ENCODE measurements at places on chromosomes 2 and 18.

GRCh38 chr2:102618452-102619413 is 620 bp upstream of the SLC9A2 start:
- no peak for DNase-seq
- H3K4me3 ChIP-seq: peak overlapping the region; percentile 57
- no peaks in the 10 kb centered on the region for H3K36me3 ChIP-seq
- no peak overlapping the region for H3K27ac ChIP-seq

- H3K4me1 ChIP-seq: no peaks in the 10 kb centered on the region
- no peak for DNase-seq
- H3K27me3 ChIP-seq: no peaks in the 10 kb centered on the region
- H3K4me3 ChIP-seq: no peak overlapping the region
- H3K27ac ChIP-seq: no peak overlapping the region
These were observed 223.4 kb downstream of the WDPCP start for GRCh38 chr2:63364866-63365265.

DNA sequence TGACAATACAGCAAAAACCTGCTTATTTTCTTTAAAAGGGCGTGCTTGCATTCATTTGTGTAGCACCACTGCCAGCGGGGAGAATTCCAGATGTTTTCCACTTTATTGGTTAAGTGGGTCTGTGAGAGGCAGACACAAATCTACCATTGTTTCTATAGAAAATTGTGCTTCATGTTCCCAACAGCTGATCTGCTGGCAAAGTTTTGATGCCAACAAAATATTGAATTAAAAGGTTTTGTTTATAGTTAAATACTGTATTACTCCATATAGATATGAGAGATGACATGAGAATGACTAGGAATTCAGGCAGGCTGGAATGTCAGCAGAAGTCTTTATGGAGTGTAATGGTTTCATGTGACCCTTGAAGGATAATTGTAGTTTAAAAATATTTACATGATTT is 182.7 kb downstream of the MC4R start:
- no peaks in the 10 kb centered on the region for H3K27me3 ChIP-seq
- H3K27ac ChIP-seq: no peak overlapping the region
- no peak for DNase-seq

GRCh38 chr2:207418419-207418818 is 111.3 kb upstream of the CREB1 start:
- no peaks in the 10 kb centered on the region for H3K4me1 ChIP-seq
- H3K27me3 ChIP-seq: no peaks in the 10 kb centered on the region
- no peak overlapping the region for H3K4me3 ChIP-seq
- no peak for DNase-seq

- no peaks in the 10 kb centered on the region for H3K36me3 ChIP-seq
- H3K4me3 ChIP-seq: no peak overlapping the region
- no peaks in the 10 kb centered on the region for H3K27me3 ChIP-seq
- H3K4me1 ChIP-seq: no peaks in the 10 kb centered on the region
These were observed 17.3 kb upstream of the ARHGAP25 start for GRCh38 chr2:68717305-68717661.

GRCh38 chr18:41745166-41746049 is 209.6 kb upstream of the PIK3C3 start:
- H3K36me3 ChIP-seq: no peaks in the 10 kb centered on the region
- H3K4me3 ChIP-seq: no peak overlapping the region
- H3K27me3 ChIP-seq: no peaks in the 10 kb centered on the region

DNA sequence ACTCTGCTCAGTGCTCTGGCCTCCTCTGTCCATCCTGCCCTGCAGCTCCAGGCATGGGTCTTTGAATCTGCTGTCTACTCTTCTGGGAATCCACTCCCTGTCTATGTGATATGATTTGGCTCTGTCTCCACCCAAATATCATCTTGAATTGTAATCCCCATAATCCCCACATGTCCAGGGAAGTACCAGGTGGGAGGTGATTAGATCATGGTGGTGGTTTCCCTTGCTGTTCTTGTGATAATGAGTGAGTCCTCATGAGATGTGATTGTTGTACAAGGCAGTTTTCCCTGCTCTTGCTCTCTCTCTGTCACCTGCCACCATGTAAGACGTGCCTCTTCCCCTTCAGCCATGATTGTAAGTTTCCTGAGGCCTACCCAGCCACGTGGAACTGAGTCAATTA is 881.8 kb upstream of the ID2 start:
- no peak overlapping the region for H3K27ac ChIP-seq
- no peaks in the 10 kb centered on the region for H3K27me3 ChIP-seq
- no peak overlapping the region for H3K4me3 ChIP-seq
- DNase-seq: no peak

DNA sequence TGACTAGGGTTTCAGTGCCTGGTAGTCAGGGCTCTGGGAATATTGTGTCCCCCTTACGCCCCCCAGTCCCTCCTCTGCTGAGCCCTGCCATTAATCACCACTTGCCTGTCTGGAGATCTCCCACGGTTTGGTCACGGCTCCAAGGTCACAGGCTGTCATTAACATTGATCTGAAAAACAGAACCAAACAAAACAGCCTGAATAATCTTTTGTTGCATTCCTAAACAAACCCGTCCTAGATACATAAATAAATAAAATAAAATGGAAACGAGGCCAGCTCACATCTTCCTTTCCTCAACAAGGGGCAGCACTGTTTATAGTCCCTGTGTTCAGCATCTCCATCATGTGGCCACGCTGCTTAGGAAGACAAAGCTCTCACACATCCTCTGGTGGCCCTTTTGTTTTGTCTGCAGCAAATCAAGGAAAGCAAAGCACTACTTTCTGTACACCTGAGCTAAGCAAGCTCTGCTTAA is 282.8 kb downstream of the AGPS start:
- H3K27ac ChIP-seq: no peak overlapping the region
- no peaks in the 10 kb centered on the region for H3K27me3 ChIP-seq
- no peaks in the 10 kb centered on the region for H3K4me1 ChIP-seq
- no peak overlapping the region for H3K4me3 ChIP-seq
- H3K36me3 ChIP-seq: no peaks in the 10 kb centered on the region

GRCh38 chr2:132670496-132671150 is 618 bp upstream of the LYPD1 start:
- no peaks in the 10 kb centered on the region for H3K27me3 ChIP-seq
- no peak overlapping the region for H3K27ac ChIP-seq
- no peak for DNase-seq
- H3K36me3 ChIP-seq: no peaks in the 10 kb centered on the region
- H3K4me3 ChIP-seq: peak overlapping the region; percentile 52
- H3K4me1 ChIP-seq: peaks cover 33% of the 10 kb centered on the region

- no peaks in the 10 kb centered on the region for H3K27me3 ChIP-seq
- peak; percentile 55 for DNase-seq
- no peak overlapping the region for H3K27ac ChIP-seq
- H3K36me3 ChIP-seq: peaks cover 90% of the 10 kb centered on the region
These were observed 66.8 kb downstream of the COA5 start for GRCh38 chr2:98541489-98541888.

GRCh38 chr2:110157153-110157793 is 41.7 kb upstream of the MALL start:
- H3K4me1 ChIP-seq: peaks cover 6% of the 10 kb centered on the region
- H3K36me3 ChIP-seq: no peaks in the 10 kb centered on the region
- no peak overlapping the region for H3K27ac ChIP-seq
- H3K27me3 ChIP-seq: no peaks in the 10 kb centered on the region
- no peak for DNase-seq

DNA sequence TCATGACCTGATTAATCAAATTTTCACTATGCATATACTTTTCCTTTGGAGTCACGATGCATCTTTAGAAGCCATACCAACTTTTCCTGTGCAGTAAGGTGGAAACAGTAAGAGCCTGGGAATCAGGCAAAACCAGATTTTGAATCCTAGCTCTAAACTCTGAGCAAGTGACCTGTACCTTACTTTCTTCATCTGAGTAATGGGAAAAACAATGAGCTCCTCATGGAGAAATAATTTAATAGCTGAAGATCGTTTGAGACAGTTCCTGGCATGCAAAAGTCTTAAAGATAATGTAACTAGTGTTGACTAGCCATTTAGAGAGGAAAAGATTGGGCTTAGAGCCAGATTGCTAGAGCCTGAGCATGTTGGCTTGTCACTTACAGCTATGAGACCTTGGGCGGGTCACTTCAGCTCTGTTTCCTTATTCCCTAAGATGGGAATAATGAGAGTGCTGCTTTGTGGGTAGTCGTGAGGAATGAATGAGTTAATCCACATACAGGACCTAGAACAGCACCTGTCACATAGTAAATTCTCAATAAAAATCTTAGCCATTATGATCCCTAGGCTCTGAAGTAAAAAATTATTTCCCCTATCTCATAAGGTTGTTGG is 17.7 kb upstream of the CCNYL1 start:
- H3K36me3 ChIP-seq: no peaks in the 10 kb centered on the region
- H3K4me1 ChIP-seq: peaks cover 4% of the 10 kb centered on the region
- no peaks in the 10 kb centered on the region for H3K27me3 ChIP-seq
- no peak overlapping the region for H3K4me3 ChIP-seq
- DNase-seq: no peak
- H3K27ac ChIP-seq: no peak overlapping the region

DNA sequence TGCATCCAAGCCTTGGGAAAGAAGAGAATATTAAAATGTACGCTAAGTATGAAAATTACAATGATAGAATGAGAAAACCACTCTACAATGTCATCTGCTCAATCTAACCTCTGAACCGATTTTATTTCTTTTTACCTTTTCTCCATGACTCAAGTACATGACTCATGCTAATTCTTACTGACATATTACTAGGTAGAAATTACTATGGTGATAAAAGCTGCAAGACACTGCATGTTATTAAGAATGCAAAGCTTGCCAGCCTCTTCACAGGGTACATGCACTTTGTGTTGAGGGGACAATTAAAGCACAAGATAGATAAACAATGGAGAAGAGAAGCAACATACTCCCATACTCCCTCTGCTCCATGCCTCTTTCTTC is 20.7 kb downstream of the SFT2D3 start:
- H3K4me3 ChIP-seq: no peak overlapping the region
- H3K4me1 ChIP-seq: no peaks in the 10 kb centered on the region
- peaks cover 54% of the 10 kb centered on the region for H3K36me3 ChIP-seq
- H3K27me3 ChIP-seq: no peaks in the 10 kb centered on the region
- no peak overlapping the region for H3K27ac ChIP-seq
- no peak for DNase-seq

- H3K27ac ChIP-seq: peak overlapping the region; percentile 84
- H3K4me3 ChIP-seq: no peak overlapping the region
- peaks cover 98% of the 10 kb centered on the region for H3K4me1 ChIP-seq
- DNase-seq: no peak
- H3K27me3 ChIP-seq: no peaks in the 10 kb centered on the region
These were observed 138.9 kb downstream of the HDAC4 start for GRCh38 chr2:239261796-239262483.

GRCh38 chr2:74499267-74499939 is at the start of gene LBX2:
Gene LBX2, minus strand, starts transcription at chr2:74499603. Its CDS starts 66 bp downstream, at chr2:74499537.
- H3K27me3 ChIP-seq: peaks cover 51% of the 10 kb centered on the region
- H3K4me1 ChIP-seq: peaks cover 47% of the 10 kb centered on the region
- peaks cover 4% of the 10 kb centered on the region for H3K36me3 ChIP-seq
- H3K27ac ChIP-seq: no peak within 1 kb of the TSS
- DNase-seq: no peak
- peak within 1 kb of the TSS; percentile 38 for H3K4me3 ChIP-seq

DNA sequence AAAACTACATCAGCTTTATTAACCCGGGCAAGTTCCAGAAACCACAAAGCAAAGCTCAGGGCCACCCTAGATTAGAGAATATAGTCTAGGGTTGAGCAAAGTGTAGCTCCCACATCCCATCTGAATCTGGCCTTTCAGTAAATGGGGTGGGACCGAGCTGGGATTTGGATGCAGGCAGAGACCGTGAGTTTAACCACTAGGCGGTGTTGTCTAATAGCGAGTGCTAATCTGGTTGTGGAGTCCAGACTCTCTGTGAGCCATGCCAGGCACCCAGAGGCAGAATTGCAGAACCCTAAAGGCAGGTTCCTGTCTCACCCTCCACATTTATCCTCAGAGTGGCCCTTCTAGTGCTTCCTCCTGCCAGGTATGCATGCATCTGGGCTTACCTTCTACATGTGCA is 435.9 kb downstream of the TSN start:
- H3K4me3 ChIP-seq: no peak overlapping the region
- no peaks in the 10 kb centered on the region for H3K4me1 ChIP-seq
- H3K27ac ChIP-seq: no peak overlapping the region
- H3K27me3 ChIP-seq: no peaks in the 10 kb centered on the region
- H3K36me3 ChIP-seq: no peaks in the 10 kb centered on the region

- H3K4me3 ChIP-seq: no peak overlapping the region
- no peaks in the 10 kb centered on the region for H3K36me3 ChIP-seq
- H3K27me3 ChIP-seq: no peaks in the 10 kb centered on the region
- no peak for DNase-seq
- peak overlapping the region; percentile 83 for H3K27ac ChIP-seq
These were observed 77.3 kb downstream of the VWA3B start for GRCh38 chr2:98164256-98164655.

DNA sequence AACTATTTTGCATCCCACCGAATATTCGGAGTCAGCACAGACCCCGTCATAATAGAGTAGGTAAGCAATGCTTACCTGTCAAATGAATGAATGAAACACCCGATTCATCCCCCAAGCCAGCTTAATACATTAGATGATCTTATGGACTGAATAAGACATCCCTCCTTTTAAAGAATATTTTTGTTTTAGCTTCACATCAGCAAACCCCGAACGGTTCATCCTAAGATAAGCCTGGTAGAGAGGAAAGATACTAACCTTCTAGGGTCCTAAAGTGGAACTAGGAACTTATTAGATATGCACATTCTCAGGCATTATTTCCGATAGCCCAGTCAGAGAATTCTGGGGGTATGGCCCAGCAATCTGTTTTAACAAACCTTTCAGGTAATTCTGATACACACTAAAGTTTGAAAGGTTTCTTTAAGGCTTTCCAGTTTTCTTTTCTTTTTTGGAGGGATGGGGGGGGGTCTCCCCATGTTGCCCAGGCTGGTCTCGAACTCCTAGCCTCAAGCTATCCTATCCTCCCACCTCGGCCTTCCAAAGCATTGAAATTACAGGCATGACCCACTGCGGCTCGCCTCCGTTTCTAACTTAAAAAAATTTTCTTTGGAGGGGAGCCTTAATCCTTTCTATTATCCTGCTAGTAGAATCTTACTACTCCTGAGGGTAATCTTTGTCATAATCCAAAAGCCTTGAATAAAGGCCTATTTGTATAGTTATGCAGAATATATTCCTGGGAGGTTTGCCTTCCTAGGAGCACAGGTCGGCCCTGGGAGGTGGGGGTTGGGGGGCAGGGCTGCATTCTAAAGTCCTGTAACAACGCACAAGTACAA is 1.0 kb upstream of the ACTR3 start:
- H3K4me3 ChIP-seq: peak overlapping the region; percentile 76
- peaks cover 58% of the 10 kb centered on the region for H3K4me1 ChIP-seq
- DNase-seq: no peak
- peak overlapping the region; percentile 99 for H3K27ac ChIP-seq

GRCh38 chr18:22164337-22165048 is 4.9 kb upstream of the GATA6 start:
- no peaks in the 10 kb centered on the region for H3K36me3 ChIP-seq
- no peak overlapping the region for H3K4me3 ChIP-seq
- peaks cover 13% of the 10 kb centered on the region for H3K4me1 ChIP-seq
- no peak for DNase-seq
- H3K27ac ChIP-seq: no peak overlapping the region

GRCh38 chr2:52260904-52261303 is 1229.0 kb upstream of the NRXN1 start:
- no peaks in the 10 kb centered on the region for H3K27me3 ChIP-seq
- peaks cover 6% of the 10 kb centered on the region for H3K4me1 ChIP-seq
- H3K27ac ChIP-seq: no peak overlapping the region
- H3K36me3 ChIP-seq: no peaks in the 10 kb centered on the region
- H3K4me3 ChIP-seq: no peak overlapping the region
